ENCODE measurements at places on chromosomes 4 and X.

DNA sequence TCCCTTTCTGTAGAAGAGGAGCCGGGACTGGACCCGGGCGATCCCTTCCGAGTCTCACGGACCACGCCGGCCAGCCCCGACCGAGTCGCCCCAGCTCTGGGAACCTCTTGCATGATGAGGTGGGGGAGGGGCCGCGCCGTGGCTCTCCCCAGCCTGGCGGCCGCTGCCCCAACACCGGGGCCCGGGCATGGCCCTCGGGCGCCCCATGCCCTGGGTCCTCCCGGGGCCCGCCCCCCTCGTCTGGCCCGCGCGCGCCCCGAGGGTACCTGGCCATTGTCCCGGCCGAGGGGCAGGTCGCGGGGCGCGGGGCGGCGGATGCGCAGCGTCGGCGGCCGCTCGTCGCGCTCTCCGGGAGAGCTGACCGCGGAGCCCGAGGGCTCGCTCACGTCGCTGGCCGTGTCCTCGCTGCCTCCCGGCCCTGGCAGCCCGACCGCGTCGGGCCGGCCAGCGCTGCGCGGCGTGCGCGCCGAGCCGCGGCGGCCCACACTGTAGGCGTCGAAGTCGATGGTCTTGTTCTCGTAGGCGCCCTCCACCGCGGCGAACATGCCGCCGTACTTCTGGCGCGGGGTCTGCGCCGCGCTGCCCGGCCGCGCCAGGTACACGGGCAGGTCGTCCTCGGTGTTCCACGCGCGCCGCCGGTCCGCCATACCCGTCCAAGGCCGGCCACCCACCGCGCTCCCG is 423 bp downstream of the CRMP1 start:
- peak; percentile 68 for DNase-seq

DNA sequence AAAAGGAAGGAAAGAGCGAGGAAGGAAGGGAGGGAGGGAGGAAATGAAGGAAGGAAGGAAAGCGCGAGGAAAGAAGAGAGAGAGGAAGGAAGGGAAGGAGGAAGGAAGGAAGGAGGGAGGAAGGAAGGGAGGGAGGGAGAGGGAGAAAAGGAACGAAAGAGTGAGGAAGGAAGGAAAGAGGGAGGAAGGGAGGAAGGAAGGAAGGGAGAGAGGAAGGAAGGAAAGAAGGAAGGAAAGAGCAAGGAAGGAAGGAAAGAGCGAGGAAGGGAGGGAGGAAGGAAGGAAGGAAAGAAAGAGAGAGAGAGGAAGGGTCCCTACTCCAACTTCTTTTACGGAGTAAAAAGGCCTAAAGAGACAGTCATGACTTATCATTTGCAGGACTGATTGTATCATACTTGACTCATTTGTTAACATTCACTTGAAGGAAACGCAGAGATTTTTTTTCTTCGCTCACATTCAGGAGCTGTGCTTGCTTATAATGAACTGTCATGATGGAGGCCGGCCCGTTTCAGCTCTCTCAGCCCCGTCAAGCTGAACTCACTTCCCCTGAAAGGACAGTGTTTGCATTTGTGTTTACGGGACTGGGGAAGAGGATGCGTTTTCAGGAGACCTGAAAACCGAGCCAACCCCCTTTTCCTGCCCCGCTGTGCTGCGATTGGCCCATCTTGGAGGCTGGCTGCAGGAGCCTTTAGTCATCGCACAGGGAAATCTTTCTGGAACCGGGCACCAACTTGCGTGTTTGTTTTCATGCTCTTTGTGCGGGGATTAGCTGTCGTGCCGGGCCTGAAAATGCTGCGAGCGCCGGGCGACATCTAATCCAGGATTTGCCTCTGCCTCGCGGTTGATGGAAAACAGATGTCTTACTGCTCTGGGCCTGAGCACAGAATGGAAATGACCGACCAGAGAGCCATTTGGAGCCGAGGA is 17.8 kb downstream of the TRIM2 start:
- DNase-seq = peak; percentile 84

- no peak for DNase-seq
Measured at GRCh38 chr4:98754736-98755135, 96.3 kb upstream of the TSPAN5 start.

DNA sequence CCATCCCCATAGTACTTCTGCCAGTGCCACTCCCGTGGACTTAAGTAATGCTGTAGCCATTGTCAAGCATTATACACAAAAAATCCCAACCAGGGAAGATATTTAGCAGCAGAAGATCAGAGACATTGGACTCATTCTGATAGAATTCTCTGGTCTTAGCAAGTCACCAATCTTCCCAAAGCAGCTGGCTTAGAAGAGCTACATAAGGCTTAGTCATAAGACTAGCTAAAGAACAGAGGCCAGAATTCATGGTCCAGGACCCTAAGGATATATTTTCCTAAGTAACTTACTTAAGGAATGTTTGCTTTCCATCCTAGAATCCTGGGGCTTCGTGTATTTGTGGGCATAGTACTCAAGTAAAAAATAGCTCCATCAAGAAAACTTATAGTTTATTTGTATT is 100.3 kb upstream of the SLIT2 start:
- no peak for DNase-seq

GRCh38 chrX:94977562-94977961 is 1303.6 kb downstream of the FAM133A start:
- no peak for DNase-seq

- no peak for DNase-seq
Measured at GRCh38 chrX:13494562-13494961, 74.8 kb upstream of the EGFL6 start.

DNA sequence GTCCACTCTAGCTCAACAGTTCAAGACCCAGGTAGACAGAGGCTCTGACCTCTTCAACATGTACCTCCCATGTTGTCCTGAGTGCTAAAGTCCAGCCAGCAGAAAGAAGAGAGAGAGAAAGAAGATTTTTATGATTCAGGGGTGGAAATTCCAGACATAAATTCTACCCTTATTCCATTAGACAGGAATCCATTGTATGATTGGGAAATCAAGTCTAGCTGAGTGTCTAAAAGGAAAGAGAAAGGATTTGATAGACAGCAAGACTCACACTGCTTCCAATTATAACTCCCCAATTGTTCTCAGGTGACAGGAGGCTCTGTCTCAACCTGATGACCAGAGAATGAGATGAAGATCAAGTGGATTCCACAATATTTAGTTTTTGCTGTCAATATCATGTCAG is 27.9 kb upstream of the PGM2 start:
- no peak for DNase-seq

GRCh38 chrX:107677909-107678308 is 49.6 kb downstream of the PRPS1 start:
- DNase-seq = no peak

DNA sequence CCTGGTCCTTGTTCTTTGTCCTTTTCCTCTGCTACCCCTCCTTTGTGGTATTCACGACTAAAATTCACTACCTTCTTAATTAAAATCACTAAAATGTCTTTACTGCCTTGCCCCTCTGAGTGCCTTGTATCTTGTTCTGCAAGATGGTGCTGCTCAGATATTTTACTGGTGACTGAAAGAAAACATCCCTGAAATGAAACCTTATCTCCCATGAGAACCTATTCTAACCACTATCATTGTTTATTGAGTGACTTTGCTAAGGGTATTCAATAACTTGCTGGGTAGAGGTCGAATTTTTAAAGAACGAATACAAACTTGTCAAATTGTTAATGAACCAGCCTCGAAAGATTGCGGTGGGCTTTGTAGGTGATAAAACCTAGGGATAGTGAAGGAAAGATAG is 52.8 kb downstream of the SPRY1 start:
- no peak for DNase-seq

- DNase-seq = no peak
Measured at GRCh38 chrX:139642241-139642927, 65.6 kb downstream of the MCF2 start.

- DNase-seq = no peak
Measured at GRCh38 chrX:11376163-11376562, 83.0 kb downstream of the AMELX start.

- no peak for DNase-seq
Measured at GRCh38 chr4:159029481-159029880, 73.4 kb upstream of the RAPGEF2 start.

GRCh38 chr4:42074294-42074693 is 78.2 kb downstream of the BEND4 start:
- DNase-seq = no peak

GRCh38 chr4:46404981-46405380 is 15.1 kb upstream of the GABRA2 start:
- DNase-seq = no peak

GRCh38 chrX:99588936-99589335 is 821.1 kb downstream of the PCDH19 start:
- no peak for DNase-seq

DNA sequence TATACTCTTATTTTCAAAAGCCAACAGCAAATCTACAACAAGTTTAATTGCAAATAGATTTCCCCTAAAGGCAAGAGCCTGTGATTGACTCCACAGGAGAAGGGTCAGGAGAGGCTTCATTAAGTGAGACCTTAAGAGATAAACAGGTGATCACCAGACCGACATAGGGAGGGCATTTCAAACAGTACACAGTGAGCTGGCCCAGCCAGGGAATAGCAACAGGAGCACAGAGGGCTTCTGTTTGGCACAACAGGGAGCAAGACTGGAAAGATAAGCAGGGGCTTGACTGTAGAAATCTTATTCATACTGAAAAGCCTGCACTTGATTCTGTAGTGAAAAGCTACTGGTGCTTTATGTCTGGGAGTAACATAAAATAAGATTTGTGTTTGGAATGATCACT is 3.9 kb downstream of the RUFY3 start:
- no peak for DNase-seq

- DNase-seq = no peak
Measured at GRCh38 chr4:156558373-156559025, 413.1 kb downstream of the PDGFC start.

GRCh38 chrX:39527025-39527424 is 570.7 kb downstream of the BCOR start:
- DNase-seq = no peak

DNA sequence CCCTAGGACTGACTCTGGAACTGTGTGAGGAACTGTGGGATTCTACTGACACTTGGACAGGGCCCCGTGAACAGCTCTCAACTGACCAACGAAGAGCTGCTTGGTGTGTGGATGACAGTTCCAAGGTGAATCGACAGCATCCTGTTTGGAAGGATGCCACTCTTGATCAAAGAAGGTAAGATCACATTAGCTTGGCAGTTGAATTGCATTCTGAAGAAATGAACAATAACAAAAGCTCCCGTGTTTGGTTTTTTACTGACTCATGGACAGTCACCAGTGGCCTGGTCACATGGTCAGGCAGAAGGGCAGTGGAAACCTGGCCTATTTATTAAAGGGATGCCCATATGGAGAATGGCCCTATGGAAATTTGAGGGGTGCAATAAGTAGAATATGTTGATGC is 33.1 kb upstream of the GPR34 start:
- DNase-seq = no peak

GRCh38 chrX:55026143-55026542 is 4.6 kb downstream of the ALAS2 start:
- DNase-seq = no peak

GRCh38 chrX:132834109-132834508 is 124.3 kb downstream of the HS6ST2 start:
- DNase-seq = no peak

DNA sequence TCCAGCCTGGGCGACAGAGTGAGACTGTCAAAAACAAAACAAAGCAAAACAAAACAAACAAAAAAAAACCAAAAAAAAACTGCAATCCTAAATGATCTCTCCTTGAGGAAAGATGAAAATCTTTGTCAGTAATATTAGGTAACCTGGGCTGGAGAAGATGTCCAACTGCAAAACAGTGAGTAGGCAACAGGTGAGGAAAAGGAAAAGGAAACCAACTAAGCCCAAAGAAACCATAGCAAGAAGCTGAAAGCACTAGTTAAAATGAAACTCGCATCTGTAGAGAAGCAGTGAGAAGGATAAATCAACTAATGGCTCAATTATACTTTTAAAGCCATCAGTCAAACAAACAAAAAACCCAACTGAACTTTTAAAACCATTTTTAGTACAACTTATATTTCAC is 54.2 kb downstream of the ENOX2 start:
- DNase-seq = no peak

GRCh38 chr4:3307486-3307885 is 14.7 kb downstream of the RGS12 start:
- DNase-seq = no peak

DNA sequence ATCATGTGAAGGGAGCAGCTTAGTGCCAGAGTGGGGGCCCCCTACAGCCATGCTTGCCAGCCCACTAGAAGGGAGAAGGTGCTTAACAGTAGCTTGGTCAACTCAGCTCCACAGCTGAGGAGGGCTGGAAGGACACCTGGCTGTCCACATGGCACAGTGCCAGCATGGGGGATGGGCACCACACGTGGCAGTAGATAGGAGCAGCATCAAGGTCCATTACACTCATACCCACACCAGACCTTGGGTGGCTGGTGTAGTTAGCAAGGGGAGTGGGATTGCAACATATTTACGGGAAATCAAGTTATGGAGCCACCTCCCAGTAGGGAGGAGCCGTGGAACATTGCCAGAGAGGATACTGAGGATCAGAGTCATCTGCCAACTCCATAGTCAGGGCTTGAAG is 37.9 kb upstream of the SLC4A4 start:
- no peak for DNase-seq

DNA sequence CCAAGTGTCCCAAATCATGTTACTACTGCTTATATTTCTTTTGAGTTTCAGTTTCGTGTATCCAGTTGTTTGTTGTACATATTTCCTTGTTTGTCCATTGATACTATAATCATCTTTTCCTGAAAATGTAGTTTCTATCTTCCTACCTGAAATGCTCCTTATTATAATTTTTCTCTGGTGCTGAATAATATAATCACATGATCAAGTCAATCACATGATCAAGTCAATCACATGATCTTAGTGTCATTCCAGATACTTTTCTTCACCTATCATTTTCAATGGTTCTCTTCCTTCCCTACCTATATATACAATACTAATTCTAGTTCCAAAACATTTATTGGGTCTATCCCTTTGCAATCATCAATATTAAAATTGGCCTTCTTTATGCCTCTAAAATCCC is 2058.8 kb downstream of the PCDH7 start:
- DNase-seq = no peak
